ENCODE measurements at places on chromosomes 11 and 22.

GRCh38 chr11:103988595-103988969 lies 47.9 kb upstream of the DDI1 start:
- DNase-seq = no peak

GRCh38 chr11:129374081-129374992 lies 1.3 kb upstream of the BARX2 start:
- no peak for DNase-seq

GRCh38 chr22:44025171-44026065 lies 1.3 kb downstream of the PARVB start:
- DNase-seq = peak; percentile 60

DNA sequence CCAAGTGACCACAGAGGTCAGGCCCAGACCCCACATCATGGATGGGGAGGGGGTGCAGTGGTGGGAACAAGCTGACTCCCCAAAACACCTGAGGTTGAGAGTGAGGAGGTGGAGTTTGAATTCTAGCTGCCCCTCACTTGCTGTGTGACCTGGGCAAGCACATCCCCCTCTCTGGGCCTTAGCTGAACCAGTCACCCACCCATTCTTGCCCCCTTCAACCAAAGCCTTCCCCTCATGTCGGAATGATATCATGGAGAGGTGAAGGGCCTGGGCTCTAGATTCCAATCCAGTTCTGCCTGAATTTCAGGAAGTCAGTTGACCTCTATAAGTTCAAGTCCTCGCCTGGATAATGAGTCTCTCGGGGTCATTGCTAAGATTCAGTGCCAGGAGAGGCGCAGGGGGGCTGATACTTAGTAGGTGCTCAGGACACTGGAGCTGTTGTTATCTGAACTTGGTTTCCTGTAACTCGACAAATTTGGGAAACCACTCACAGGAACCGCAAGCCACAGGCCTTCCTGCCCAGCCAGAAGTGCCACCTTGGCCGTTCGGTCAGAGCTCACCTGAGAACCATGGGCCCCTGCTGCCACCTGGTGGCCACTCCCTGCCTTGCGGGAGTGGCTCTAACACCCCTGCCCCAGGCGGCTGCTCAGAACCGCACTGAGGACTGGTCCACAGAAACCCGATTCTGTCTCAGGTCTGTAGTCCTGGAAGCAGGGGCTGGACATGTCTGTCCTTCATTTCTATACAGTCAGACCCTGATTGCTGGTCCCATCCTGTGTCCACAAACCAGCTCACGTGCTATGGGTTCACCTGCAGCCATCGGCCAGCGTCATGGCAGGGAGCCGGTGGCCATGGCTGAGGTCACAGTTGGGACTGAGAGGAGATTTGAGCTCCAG lies 6.9 kb downstream of the CDC42EP1 start:
- DNase-seq = no peak

GRCh38 chr11:4768094-4768493 lies 1.6 kb downstream of the OR51F1 start:
- no peak for DNase-seq

GRCh38 chr22:44381761-44382115 lies 69.0 kb upstream of the SHISAL1 start:
- no peak for DNase-seq

DNA sequence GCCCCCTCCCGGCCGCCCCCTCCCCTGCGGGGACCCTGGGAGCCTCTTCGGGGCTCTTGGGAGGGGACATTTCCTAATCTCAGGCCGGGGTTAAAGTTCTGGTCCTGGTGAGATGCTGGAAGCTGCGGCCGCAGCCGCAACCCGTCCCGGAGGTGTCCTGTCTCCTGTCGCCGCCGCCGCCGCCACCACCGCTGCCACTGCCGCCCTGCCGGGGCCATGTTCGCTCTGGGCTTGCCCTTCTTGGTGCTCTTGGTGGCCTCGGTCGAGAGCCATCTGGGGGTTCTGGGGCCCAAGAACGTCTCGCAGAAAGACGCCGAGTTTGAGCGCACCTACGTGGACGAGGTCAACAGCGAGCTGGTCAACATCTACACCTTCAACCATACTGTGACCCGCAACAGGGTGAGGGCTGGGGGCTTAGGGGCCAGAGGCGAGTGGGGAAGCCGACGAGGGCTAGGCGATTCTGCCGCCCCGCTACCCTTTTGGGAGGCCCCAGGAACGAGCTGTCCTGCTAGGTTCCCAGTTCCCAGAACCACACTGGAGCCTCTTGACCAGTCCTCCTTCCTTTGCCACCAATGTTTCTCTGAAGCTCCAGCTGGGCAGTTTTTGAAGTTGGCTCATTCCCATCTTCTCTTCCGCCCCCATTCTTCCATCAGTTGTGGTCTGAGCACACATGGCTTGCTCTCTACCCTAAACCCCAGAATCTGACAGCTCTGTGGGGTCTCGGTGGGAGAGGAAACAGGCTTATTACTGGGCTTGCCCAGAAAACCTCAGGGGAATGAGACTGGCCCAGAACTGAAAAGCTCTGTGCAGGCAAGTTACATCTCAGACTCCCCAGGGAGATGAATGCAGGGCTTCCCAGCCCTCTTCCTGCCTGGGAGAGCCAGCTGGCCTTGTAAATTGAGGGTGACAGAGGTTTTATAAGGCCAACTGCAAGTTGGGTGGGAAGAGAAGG lies 781 bp downstream of the SIDT2 start:
- no peak for DNase-seq

GRCh38 chr11:134532131-134532920 lies 120.3 kb upstream of the B3GAT1 start:
- DNase-seq = no peak

DNA sequence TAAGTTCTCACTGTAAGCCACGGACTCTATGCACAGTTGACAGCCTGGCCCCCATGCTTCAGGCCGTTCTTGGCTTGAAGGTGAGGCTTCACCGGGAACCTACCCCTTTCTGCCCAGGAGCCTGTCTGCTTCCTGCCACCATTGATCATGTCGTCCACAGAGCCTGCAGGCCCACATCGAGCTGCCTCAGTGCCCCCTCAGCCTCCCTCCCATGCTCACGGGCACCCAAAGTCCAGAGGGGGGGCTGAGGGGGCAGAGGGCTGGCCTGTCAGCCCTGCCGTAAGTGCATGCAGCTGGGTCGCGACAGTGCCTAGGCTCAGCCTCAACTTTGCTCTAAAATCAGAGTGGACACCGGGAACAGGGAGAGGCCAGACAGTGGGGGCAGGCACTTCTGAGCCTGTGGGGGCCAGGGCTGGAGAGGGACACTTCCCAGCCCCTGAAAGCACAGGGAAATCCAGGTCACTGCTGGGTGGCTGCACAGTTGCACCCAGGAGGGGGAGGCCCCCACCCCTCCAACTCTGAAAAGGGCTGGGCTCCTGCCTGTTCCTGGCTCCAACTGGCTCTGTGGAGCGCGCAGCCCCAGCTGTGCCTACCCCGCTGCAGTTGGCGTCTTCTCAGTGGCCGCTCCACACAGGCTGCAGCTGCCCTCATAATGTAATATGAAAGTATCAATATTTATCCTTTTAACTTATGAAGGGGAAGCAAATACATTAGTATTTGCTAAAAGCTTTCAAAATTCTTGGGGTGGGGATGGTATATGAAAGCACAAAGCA lies 598.6 kb downstream of the DLG2 start:
- no peak for DNase-seq

DNA sequence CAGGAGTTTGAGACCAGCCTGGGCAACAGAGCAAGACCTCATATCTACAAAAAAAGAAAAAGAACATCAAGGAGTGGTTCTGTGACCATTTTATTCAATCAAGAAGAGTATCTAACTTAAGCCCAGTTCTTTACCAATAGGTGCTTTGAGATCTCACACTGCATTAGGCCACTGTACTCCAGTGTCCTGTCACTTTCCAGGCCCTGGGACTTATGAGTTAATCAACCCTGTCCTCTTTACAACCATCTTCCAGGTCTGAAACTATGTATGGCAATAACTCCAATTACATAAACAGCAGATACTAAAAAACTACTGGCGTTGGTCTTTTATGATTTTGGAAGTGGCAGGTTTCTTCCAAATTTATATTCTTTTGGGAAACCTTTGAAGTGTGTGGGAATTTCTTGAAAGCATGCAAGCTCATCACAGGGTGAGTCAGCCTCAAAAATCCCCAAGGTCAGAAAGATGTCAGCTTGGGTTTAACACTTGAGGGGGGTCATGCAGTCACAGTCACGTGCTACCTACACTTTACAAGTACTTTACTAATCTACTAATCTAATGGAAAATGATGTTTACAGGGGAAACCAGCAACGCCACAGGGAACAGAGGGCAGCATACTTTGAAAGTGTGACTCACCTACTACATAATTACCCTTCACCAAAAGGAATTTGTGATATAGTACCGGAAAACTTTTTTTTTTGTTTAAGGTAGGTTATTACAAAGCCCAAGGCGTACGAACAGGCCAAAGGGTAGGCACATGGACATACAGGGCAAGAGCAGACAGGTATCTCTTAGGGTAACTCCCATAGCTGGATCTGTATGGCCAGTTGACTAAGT lies 15.6 kb downstream of the PISD start:
- no peak for DNase-seq

- no peak for DNase-seq
Observed at GRCh38 chr22:19764636-19765476, 4.3 kb downstream of the TBX1 start.

Measured in SIG-M5 (cell line).